ENCODE measurements at places on chromosomes 7 and 10.

- no peak for DNase-seq
Measured at GRCh38 chr10:15188603-15189002, 20.1 kb upstream of the NMT2 start.

- no peak for DNase-seq
Measured at GRCh38 chr10:90919683-90920574, 958 bp downstream of the ANKRD1 start.

DNA sequence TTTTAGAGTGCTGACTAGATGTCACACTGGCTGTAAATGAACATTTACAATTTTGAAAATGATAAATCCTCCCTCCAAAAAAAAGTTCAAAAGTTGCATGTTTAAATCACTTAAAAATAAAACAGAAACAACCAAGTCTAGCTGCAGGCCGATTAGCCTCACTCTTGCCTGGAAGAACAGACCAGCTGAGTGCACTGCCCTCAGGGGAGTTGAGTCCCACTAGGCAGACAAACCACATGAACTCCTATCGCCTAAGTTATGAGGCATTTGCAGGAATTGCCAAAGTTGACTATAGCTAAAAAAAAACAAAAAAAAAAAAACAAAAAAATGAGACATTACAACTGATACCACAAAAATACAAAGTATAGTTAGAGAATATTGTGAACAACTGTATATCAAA, 510.0 kb downstream of the ANKRD7 start:
- DNase-seq, result no peak

DNA sequence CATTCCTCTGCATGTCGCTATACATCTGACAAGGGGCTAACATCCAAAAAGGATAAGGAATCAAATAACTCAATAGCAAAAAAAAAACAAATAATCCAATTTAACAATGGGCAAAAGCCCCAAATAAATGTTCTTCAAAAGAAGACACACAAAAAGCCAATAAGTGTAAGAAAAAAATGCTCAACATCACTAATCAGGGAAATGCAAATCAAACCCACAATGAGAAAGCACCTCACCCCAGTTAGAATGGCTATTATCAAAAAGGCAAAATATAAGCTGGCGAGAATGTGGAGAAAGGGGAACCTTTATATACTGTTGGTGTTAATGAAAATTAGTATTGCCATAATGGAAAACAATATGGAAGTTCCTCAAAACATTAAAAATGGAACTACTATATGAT, 14.3 kb downstream of the ARHGAP12 start:
- DNase-seq, result no peak

GRCh38 chr7:111226800-111227199, 135.9 kb downstream of the LRRN3 start:
- no peak for DNase-seq

- peak; percentile 34 for DNase-seq
Measured at GRCh38 chr10:33460505-33461294, 126.2 kb upstream of the NRP1 start.

DNA sequence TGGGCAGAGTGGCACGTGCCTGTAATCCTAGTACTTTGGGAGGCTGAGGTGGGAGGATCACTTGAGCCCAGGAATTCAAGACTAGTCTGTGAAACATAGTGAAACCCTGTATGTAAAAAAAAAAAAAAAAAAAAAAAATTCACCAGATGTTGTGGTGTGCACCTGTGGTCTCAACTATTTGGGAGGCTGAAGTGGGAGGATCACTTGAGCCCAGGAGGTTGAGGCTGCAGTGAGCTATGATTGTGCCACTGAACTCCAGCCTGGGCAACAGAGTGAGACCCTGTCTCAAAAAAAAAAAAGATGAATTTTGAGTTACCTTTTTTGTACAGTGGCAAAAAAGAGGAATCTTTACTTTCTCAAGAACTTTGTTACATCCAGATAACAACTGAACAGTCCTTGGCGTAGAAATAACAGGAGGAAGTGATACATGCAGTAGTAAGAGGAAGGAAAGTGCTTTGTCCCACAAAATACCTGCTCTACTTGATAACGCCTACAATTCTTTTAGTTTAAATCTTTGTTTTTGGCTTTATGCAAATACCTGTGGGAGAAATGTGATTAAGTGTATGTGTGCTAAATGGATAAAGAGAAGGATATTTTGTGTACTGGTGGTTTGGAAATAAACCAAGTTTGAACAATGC, 29.3 kb downstream of the SPAG6 start:
- no peak for DNase-seq

DNA sequence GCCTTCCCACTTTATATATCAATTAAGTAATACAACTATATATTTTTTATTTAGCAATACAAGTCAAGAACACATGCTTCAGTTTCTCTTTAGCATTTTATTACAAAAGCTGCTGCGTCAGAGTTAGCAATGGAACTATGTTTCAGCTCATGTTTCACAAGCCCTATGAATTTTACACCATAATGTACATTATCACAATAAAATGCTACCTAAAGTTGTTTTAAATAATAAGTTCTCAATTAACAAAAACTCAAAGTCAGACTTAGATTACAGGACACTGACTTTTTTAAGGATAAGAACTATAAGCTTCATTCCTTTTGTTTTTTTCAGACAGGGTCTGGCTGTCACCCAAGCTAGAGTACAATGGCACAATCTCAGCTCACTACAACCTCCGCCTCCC, 52.3 kb downstream of the EZH2 start:
- DNase-seq, result no peak

DNA sequence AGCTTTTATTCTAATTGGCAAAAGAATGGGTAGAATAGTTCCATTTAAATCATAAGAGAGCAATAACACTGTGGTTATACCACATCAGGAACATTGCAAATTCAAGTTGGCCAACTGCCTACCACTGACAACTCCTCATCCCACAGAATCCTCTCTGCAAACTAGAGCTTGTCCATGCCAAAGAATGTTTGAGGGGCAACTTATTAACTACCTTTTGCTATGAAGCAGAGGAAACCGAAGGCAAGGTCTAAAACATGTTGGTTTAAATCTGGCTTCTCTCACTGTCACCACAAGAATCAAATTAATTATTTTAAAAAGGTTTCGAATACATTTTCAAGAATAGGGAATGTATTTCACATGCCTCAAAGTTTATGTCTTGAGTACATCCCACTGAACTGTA, 36.0 kb downstream of the RHOBTB1 start:
- DNase-seq, result no peak

GRCh38 chr10:82254237-82254636, 379.2 kb downstream of the NRG3 start:
- no peak for DNase-seq

DNA sequence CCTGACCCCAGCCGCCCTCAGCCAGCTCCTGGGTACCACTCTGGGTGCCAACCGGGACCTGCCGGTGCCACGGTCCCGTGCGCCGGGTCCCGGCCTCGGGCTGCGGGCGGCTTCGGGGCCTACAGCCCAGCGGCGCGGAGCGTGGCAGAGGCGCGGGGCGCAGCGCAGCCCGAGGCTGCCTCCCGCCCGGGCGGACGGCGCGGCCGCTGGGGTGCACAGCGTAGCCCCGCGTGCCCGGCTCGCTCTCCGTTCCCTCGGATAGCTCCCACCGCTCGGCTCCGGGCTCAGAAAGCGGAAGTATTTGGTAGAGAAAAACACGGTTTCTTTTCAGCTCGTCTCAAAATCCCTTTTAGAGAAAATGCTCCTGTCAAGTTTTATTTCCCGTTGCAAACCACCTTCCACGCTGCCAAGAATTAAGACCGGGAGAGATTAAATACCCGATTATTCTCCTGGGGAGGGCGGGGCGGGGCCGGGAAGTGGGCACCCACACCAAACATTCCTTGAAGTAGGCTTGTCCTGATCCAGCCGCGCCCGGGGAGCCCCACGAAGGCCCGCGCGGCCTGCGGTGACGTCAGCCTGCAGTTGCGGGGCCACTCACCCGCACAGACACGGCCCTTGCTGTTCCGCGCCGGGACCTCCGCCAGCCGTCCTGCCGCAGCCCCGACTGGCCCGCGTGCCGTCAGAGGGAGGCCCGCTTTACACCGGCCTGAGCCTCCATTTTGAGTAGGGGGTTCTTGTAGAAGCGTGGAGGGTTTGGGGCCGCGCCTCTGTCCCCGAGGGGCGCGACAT, 7.2 kb downstream of the HOXA13 start:
- DNase-seq, result no peak

DNA sequence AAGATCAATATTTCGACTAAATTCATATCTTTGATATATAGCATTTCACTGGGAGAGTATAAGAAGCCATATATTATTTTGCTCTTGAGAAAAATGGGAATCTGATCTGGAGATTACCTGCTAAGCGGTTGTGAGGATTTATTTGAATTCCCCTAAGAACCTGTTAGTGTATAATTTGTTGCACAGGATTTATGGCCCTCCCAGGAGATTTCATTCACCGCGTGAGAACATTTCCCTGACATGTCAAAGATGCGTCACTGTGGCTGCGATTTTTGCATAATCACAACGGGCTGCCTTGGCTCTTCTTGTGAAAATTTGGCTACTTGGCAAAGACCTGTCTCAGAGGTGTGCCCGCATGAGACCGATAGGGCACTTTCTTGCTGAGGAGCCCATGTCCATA, 184.7 kb upstream of the PFKP start:
- peak; percentile 2 for DNase-seq

DNA sequence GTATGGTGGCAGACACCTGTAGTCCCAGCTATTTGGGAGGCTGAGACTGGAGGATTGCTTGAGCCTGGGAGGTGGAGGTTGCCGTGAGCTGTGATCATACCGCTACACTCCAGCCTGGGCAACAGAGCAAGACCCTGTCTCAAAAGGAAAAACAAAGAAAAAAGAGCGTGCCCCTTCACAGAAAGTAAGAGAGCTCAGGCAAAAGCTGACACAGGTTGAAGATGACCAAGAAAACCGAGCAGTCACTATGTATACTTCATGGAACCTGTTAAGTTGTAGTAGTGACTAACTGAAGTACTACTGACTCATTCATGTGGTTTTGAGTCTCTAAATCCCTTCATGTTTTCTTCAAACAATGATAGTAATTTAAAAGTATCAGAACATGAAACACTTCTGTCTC, 1.2 kb upstream of the PRRT4 start:
- no peak for DNase-seq

GRCh38 chr10:48890888-48891850, 48.5 kb downstream of the LRRC18 start:
- no peak for DNase-seq

GRCh38 chr10:71857934-71858890, 7.2 kb upstream of the PSAP start:
- DNase-seq, result no peak

GRCh38 chr7:93327006-93327633, 95.0 kb downstream of the VPS50 start:
- DNase-seq, result peak; percentile 91

DNA sequence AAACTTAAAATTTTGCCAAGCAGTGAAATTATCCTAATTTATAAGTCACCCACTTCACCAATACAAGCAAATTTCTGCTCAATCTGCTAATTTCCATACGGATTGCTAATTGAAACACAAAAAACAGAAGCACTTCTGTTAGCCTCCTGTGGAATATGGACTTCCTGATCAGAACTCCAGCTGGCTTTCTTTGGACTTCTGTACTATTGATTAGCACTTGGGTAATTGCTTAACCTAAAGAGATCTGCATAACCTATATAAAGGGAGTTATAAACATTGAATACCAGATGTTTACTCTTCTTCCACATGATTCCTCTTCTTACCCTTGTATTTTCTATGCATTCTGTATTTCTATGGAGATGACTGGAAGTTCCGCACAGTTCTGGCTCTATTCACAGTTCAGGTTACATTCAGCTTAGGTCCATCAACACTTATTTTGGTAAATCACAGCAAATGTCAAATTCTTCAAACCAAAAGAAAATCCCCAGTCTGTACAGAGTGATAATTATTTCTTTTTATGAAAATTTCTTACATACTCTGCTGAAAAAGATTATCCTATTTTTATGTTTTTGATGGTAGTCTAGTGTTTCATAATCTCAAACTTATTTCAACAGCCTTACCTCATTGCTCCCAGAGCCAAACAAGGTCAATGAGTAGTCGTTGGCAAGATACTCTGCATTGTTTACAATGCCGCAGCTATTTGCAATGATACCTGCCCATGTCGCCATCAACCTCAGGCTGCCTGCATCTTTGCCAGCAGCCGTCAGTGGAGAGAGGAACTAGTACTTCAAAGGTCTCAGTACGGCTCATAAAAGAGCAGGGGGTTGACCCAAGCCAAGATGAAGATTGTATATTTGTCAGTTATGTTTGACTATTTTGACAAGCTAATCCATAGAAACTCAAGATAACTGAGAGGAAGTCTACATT, 225.6 kb downstream of the AHR start:
- DNase-seq, result peak; percentile 37

GRCh38 chr7:27156508-27156898, at the start of gene HOXA7:
Gene HOXA7 (minus strand): TSS chr7:27156675. CDS start chr7:27156545, 130 bp downstream.
- DNase-seq, result no peak

GRCh38 chr10:79149662-79150443, 81.1 kb downstream of the ZMIZ1 start:
- no peak for DNase-seq

DNA sequence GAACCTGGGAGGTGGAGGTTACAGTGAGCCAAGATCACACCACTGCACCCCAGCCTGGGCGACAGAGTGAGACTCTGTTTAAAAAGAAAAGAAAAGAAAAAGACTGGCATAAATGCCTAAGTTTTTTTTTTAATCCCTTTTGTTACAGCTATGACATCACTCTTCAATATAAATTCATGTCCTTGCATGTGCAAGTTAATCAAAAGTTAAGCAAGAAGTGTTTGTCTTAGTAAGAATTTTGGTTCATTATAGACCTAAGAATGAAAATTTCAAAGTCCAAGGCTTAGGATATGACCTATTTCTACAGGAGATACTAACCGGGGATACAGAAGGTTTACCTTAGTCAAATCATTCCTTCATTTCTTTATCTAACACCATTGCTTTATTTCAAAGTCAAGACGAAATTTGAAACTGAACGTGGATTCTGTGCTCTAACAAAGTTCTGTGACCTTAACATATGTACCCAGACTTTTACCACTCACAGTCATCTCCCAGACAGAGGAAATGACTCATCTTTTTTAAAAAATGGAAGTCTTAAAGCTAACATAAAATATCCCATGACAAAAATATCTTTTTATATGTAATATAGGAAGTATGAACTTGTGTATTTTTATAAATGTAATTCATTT, 29.3 kb upstream of the ITGB8 start:
- no peak for DNase-seq

DNA sequence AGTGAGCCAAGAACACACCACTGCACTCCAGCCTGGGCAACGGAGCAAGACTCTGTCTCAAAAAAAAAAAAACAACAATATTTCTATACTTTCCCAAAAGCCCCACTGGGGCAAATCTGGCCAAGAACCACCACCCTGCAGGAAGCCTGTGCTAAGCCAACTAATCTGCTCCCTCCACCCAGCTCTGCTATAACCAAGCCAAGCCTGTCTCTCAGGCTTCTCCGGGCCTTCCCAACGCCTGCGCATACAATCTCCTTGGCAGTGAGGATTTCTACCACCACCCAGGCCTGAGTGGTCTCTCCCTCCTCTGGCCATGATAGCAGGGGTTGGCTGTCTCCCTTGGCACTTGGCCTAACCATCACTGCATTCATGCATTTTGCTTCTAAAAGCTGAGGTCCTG, 14.2 kb downstream of the DDX56 start:
- no peak for DNase-seq

DNA sequence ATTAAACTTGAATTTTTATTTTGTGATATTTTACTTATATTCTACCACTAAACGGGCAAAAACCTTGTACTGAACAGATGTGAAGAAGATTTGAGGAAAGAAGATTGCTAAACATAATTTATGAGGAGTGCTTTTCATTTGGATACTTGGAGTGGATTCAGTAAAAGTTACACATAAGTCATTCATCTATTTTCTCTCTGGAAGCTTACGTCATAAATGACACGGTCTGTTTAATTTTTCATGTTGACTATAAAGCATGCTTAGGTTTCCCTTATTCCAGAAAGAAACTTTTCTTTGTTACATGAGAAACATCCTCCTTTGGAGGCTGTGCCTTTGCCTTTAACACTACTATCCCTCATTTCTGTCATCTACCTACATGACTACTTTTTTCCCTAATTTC, 53.9 kb downstream of the TFEC start:
- no peak for DNase-seq
